Liver (tissue), 10 donors: ENCODE measurements at places on chromosomes 5 and 9. TPM values are rescaled to one million over a fixed set of nuclear protein-coding genes. Genes with fewer than 3 reads are reported as not detected.
A peak's percentile ranks its signal among the peaks of the same experiment; 100 is the strongest.

The TSC1 gene
- total RNA-seq: 33.5 TPM

DNA sequence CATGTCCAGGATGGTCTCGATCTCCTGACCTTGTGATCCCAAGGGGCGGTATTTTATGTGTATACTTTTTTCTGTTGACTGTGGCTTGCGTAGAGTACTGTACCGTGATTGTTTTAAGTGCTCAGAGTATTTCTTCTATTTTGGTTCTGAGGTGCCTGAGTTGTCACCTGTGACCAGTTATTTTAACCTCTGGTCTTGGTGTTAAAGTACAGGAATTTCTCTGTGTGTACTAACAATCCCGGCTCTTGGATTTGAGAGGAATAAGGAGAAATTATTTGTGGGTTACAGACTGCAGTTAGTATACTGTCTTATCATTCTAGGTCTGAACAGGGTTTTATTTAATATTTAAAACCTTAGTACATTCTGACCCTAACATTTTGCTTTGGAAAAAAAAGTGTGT lies 2.0 kb downstream of the ANKHD1 start:
- DNase-seq: no peak
- peaks cover 21% of the 10 kb centered on the region for H3K4me1 ChIP-seq
- H3K27me3 ChIP-seq: no peaks in the 10 kb centered on the region
- peak overlapping the region; percentile 2 for H3K4me3 ChIP-seq
- H3K27ac ChIP-seq: no peak overlapping the region

DNA sequence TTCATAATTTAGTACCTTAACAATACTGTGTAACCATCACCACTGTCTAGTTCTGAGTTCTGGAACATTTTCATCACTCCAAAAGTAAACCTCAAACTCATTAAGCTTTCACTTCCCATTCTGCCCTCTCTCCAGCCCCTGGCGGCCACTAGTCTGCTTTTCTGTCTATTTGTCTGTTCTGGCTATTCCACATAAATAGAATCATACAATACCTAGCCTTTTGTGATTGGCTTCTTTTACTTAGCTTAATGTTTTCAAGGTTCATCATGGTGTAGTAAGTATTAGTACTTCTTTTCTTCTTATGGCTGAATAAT lies 138.7 kb downstream of the RAPGEF6 start:
- H3K36me3 ChIP-seq: no peaks in the 10 kb centered on the region
- peak overlapping the region; percentile 39 for H3K4me3 ChIP-seq
- DNase-seq: no peak
- H3K4me1 ChIP-seq: peaks cover 24% of the 10 kb centered on the region
- peak overlapping the region; percentile 27 for H3K27ac ChIP-seq

- H3K4me3 ChIP-seq: no peak overlapping the region
- no peaks in the 10 kb centered on the region for H3K36me3 ChIP-seq
- no peaks in the 10 kb centered on the region for H3K4me1 ChIP-seq
- no peak overlapping the region for H3K27ac ChIP-seq
Measured at GRCh38 chr9:129237164-129237611, 59.1 kb upstream of the IER5L start.

The FBP1 gene
- total RNA-seq: 233 TPM

The CORO2A gene
- total RNA-seq: 1.3 TPM

DNA sequence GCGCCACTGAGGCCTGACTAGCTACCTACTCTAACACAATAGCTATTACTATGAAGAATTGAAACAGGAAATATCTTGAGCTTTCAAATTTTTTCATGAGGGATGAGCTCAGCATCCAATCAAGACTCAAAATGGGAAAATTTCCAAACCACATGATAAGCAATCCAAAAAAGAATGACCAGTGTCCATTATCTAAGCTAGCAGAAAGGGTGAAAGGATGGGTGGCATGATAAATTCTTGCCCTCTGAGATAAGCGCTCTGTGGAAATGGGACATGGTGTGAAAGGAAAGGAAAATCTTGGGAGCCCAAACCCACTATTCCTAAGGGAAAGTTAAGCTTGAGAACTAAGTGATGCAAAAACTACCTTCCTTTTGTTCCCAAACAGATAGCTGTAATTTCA lies 170.2 kb upstream of the NREP start:
- no peak overlapping the region for H3K4me3 ChIP-seq
- no peak for DNase-seq

DNA sequence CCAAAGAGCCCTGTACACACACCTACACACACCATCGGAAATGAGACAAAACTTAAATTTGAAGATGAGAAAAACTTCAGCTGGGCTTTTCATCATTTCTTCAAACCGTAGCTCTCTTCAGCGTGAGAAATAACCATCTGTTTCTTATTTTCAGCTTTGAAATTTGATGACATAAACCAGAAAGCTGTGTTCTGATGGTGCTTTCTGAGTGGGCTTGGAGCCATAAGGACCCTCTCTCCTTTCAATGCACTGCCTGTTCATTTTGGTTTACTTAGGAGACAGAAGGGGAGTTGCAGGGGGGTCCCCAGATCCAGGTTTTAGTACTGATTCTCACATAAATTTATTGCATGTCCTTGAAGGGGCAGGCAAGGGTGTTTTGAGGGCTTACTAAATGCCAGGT lies 9.5 kb downstream of the FBXO10 start:
- no peak for DNase-seq
- no peak overlapping the region for H3K27ac ChIP-seq
- no peak overlapping the region for H3K4me3 ChIP-seq
- H3K27me3 ChIP-seq: no peaks in the 10 kb centered on the region

DNA sequence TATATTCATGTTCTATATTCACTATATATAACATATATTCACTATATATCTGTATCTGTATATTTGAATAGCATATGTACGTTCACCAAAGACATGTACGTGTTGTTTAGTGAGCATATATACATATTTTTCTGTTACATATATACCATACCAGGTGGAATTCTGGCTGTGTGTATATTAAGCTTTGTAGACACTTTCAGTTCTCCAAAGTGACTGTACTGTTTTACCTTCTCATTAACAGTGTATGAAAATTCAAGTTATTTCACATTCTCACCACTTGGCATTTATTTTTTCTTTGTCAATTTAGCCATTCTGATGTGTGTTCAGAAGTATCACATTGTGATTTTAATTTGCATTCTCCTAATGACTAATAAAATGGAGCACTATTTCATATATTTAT lies 52.2 kb downstream of the DROSHA start:
- H3K27me3 ChIP-seq: no peaks in the 10 kb centered on the region
- no peak overlapping the region for H3K27ac ChIP-seq
- H3K4me3 ChIP-seq: no peak overlapping the region
- H3K4me1 ChIP-seq: no peaks in the 10 kb centered on the region
- no peak for DNase-seq

- DNase-seq: no peak
- no peak overlapping the region for H3K4me3 ChIP-seq
- no peaks in the 10 kb centered on the region for H3K27me3 ChIP-seq
Measured at GRCh38 chr5:158670201-158670600, 429.5 kb downstream of the EBF1 start.

DNA sequence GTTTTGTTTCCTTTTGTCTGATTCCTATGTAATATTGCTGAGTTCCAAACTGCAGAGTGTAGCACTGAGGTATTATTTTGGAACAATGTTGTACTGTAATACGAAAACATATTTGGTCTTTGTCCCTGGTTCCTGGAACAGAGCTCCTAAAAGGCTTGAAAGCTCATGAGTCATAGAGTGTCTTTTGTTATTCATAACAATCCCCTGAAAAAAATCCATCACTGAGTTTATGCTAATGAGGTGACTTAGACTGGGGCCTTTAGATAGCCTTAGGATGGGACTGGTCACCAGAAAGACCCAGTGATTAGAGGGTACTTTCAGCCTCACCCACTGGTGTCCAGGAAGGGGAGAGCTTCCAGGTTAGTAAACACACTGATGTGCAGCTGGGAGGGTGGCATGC lies 132.7 kb upstream of the POU5F2 start:
- no peak overlapping the region for H3K27ac ChIP-seq
- H3K36me3 ChIP-seq: no peaks in the 10 kb centered on the region
- no peaks in the 10 kb centered on the region for H3K27me3 ChIP-seq
- H3K4me1 ChIP-seq: no peaks in the 10 kb centered on the region
- no peak for DNase-seq

DNA sequence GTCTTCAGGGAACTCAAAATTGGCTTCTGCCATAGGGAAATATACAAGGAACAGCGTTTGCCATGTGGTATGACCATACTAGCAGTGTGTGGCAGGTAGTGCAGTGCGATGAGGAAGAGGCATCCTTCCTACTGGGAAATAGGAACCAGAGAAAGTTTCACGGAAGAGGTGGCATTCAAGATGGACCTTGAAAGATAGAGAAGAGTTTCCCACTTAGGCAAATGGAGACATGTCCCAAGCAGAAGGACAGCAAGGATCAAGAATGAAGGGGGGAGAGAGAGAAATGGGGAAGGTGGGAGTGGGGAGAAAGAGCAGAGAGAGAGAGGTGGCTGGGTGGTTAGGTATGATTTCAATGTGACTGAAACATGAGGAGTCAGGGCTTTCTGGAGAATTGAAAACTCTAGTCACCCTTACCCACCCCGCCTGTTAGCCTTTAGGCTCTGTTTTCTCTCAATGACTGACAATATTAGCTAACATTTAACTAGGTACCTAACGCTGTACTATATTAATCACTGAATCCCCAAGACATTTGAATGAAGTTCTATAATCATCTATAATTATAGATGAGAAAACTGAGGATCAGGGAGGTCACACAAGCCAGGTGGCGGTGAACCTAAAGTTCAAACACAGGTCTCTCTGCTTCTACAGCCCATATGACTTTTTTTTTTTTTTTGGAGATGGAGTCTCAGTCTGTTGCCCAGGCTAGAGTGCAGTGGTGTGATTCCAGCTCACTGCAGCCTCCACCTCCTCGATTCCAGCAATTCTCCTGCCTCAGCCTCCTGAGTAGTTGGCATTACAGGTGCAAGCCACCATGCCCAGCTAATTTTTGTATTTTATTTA lies 171.3 kb downstream of the NR3C1 start:
- peak overlapping the region; percentile 77 for H3K27ac ChIP-seq
- peaks cover 17% of the 10 kb centered on the region for H3K4me1 ChIP-seq
- no peak overlapping the region for H3K4me3 ChIP-seq
- H3K27me3 ChIP-seq: no peaks in the 10 kb centered on the region
- no peaks in the 10 kb centered on the region for H3K36me3 ChIP-seq
- no peak for DNase-seq

DNA sequence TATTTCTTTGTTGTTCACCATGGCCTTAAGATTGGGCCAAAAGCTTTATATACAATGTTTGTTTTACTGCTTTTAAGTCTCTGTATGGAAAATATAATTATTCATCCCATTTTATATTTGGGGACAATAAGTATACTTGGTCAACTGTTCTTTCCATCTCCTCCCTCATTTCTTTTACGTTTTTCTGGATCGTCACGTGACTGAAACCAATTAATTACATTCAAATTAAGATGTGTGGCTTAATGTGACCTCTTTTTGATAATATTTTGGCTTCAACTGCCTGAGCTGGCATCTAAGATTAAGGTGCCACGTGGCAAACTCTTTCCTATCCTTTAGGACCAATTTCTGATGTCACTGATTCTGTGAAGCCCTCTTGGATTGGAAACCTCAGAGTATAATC lies 250.1 kb upstream of the SGCD start:
- H3K4me1 ChIP-seq: no peaks in the 10 kb centered on the region
- no peak overlapping the region for H3K4me3 ChIP-seq
- no peak overlapping the region for H3K27ac ChIP-seq
- DNase-seq: no peak
- no peaks in the 10 kb centered on the region for H3K36me3 ChIP-seq

DNA sequence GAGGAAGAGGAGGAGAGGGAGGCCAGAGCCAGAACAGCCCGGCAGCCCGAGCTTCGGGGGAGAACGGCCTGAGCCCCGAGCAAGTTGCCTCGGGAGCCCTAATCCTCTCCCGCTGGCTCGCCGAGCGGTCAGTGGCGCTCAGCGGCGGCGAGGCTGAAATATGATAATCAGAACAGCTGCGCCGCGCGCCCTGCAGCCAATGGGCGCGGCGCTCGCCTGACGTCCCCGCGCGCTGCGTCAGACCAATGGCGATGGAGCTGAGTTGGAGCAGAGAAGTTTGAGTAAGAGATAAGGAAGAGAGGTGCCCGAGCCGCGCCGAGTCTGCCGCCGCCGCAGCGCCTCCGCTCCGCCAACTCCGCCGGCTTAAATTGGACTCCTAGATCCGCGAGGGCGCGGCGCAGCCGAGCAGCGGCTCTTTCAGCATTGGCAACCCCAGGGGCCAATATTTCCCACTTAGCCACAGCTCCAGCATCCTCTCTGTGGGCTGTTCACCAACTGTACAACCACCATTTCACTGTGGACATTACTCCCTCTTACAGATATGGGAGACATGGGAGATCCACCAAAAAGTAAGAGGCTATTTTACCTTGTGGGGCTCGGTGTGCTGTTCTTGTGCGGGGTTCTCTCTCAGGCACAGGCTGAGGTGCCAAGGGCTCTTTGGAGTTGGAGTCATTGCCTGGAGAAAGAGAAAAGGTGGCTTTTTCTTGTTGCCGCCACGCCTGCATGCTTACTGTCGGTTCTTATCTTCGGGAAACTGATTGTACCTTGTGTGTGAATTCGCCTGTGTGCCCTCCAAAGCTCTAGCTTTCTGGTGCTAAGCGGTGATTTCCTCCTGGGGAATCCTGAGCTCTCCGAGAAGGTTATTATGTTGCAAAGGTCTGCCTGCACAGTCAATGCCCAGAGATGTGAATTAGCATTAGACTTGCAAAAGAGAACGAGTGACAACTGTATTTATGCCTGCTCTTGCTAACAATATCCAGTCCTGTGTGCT lies at the start of gene ISL1:
TSS of gene ISL1 (plus strand) at position 318 of the 991 bp plus-strand sequence. CDS start at position 542, 224 bp downstream.
- DNase-seq: no peak
- H3K4me3 ChIP-seq: peak within 1 kb of the TSS; percentile 19
- no peaks in the 10 kb centered on the region for H3K4me1 ChIP-seq
- H3K27me3 ChIP-seq: peaks cover 20% of the 10 kb centered on the region
- no peak within 1 kb of the TSS for H3K27ac ChIP-seq

The PCDHA13 gene
- not detected for total RNA-seq

The CAPSL gene
- 0.37 TPM for total RNA-seq

DNA sequence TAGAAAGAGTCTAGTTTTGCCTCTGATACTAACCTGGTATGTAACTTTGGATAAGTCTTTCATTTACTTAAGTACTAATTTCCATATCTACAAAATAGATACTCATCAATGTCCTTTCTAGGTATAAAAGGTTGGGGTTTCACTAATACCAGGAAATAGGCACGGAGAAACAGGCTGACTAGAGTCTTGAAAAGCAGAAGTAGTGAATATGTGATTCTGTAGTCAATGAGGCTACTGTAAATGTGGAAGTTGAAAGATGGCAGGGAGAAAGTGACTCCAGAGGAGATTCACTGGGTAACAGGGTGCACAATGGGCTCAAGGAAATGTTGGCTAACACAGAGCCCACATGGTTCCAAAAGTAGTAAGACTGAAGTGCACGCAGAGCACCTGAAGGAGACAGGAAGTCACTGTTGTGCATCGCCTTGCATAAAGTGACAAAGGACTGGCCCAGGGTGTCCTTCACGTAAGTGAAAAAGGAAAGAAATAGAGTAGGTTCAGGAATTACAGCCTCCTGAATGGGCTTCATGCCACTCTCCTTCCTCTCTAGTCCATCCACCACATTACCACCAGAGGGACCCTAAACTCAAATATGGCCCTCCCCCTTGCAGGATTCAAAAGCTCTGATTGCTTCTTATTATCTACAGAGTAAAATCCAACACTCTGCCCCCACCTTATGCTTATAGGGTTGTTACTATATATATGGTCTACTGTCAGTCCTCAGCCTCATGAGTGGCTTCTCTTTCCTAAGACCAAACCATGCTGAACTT lies 288.0 kb upstream of the SMARCA2 start:
- H3K36me3 ChIP-seq: no peaks in the 10 kb centered on the region
- DNase-seq: no peak
- H3K4me1 ChIP-seq: no peaks in the 10 kb centered on the region
- no peak overlapping the region for H3K4me3 ChIP-seq
- H3K27me3 ChIP-seq: peaks cover 7% of the 10 kb centered on the region
